ENCODE measurements at places on chromosomes 2 and 18.

GRCh38 chr18:68438983-68439382 lies 275.9 kb downstream of the TMX3 start:
- no peak for DNase-seq

DNA sequence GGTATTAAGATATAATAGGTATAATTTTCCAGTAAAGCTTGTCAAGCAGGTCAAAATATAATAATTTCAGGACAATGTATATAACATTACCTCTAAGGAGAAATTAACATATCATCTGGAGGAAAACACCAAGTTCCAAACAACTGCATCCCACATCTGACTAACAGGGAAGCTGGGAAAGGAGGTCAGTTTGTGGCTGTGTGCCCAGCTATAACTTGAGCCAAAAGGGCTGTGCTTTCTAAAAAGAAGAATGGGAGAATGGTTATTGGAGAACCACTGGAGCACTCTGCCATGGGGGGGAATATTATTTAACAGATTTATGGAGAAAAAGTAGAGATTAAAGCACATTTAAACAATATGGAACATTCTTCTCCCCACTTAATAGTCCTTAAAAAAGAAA lies 390.6 kb upstream of the PKDCC start:
- DNase-seq = no peak

GRCh38 chr2:122680662-122681061 lies 925.2 kb downstream of the TSN start:
- DNase-seq = no peak

DNA sequence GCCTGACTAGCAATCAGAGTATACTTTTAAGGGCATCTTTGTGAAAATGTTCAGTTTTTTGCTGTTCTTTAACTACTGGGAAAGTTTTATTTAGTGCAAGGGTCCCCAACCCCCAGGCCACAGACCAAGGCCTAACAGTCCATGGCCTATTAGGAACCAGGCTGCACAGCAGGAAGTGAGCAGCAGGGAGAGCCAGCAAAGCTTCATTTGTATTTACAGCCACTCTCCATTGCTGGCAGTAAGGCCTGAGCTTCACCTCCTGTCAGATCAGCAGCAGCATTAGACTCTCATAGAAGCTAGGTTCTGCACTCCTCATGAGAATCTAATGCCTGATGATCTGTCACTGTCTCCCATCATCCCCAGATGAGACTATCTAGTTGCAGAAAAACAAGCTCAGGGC lies 17.1 kb upstream of the NR4A2 start:
- DNase-seq = no peak

GRCh38 chr18:32049393-32050171 lies 31.0 kb downstream of the RNF125 start:
- DNase-seq = no peak
